Stimulated activated memory B cell treated with anti-CD40 and anti-IgM and Interleukin-4, amounts not matched to agents 10 μg/mL and 1 μg/mL and 100 μg/mL, for 72 hours (primary cell): ENCODE measurements at places on chromosomes 7 and 10.

GRCh38 chr10:79375321-79376077 is 28.2 kb downstream of the PPIF start:
- ATAC-seq: no peak

DNA sequence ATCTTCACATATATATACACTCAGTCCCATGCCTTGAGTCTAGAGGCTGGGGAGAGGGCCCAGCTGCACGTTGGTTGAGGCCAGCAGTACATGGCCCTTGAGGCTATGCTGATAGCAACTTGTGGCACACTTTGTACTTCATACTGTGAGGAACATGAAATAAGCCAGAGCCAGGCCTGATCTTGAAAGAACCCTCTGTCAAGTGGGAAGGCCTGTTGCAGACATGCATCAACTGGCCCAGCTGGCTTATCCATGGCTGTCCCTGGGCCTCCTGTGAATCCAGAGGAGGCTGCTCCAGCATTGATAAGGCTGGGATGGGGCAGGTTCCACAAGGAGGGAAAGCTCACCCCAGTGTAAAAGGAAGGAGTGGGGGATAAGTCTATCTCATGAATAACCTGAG is 140.4 kb downstream of the NRF1 start:
- ATAC-seq: no peak

GRCh38 chr10:133328358-133329343 is 8.0 kb downstream of the CALY start:
- no peak for ATAC-seq

DNA sequence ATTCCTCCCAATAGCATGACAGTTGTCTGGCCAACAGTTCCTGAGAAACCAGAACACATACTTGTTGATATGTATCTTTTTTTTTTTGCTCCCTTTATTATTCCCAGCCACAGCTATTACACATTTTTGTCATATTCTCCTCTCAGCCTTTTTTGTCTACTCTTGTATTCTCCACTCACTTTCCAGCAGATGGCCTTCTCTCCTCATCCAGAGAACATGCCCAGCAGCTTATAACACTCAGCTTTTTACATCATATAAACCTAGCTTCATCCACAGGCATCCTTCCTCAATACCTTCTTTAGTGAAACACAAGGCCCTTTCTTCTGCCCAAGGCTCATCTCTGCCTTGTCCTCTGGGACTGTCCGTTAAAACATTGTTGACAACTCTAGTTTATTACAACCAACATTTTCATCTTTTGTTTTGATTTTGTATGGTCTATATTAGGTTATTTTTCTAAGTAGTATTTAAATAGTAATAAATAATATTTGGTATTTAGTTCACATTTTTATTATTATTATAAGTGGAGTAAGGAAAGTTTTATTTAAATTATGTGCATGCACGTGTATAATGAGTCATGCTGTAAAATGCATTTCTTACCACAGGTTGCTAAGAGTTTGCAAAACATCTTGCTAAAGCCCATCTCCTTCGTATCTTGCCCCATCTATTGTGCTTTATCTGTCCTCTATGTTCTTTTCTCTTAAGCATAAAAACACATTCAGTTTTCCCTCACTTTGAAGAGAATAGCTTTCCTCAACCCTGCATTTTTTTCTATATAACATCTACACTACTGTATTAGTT is 101.5 kb downstream of the ORC5 start:
- ATAC-seq: no peak

DNA sequence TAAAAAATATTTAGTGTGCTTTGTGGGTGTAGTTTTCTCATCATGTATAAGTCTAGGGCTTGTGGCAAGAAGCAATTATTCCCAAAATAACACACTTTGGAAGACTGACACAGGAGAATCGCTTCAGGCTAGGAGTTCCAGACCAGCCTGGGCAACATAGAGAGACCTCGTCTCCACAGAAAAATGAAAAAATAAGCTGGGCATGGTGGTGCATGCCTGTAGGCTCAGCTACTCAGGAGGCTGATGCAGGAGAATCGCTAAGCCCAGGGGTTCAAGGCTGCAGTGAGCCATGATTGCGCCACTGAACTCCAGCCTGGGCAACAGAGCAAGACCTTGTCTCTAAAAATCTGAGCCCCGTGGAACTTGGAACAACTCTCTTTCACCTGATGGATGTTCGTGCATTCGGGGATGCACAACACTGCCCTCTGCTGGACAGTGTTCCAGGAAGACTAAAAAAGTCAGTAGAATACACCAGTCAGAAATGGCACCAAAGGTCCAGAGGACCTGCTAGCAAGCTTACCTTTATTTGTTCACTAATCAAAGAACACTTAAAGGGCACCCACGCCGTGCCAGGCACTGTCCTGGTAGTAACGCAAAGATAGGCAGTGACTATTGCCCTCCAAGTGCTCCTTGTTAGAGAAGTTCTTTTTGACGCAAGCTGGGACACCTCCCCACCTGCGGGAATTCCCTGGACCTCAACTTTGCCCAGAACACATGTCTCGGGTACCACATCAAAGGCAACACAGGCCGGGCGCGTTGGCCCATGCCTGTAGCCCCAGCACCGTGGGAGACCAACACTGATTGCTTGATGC is 81.9 kb upstream of the CALN1 start:
- no peak for ATAC-seq

GRCh38 chr10:1665021-1665661 is 72.2 kb downstream of the ADARB2 start:
- no peak for ATAC-seq

DNA sequence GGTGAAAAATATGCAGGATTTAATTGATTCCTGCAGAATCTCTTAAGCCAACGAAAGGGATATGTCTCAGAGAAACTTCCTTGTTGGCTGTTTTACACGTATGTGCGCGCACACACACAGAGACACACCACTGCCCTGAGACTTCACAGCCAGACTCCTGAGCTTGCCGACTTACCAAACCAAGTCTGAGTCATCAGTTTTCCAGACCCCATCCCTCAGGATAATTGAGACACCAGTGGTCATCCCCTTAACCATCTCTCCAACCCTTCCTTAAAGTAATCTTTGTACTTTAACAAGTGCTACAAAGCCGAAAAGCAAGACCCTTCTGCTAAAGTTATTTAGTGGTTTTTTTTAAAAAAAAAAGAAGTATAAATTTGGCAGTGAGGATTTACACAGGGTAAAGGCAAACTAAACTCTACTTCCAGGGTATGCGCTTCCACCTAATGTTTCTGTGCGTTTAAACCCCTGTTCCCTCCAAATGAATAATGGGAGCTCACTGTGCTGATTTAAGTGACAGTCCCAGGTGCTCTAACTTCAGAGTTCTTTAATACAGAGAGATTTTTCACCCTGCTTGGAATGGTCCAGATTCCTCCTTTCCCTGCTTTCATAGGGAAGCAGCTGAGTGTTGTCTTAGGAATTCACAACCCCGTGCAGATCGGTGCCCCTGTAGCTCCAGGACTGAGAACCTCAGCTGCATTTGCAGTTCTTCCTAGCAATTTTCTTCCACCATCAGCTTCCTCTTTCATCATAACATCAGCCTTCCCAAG is 198.5 kb downstream of the INHBA start:
- no peak for ATAC-seq

- ATAC-seq: no peak
Observed at GRCh38 chr10:49062229-49062628, 53.1 kb downstream of the VSTM4 start.
